M059J (cell line): ENCODE measurements at places on chromosomes 1 and 21.
A peak's percentile ranks its signal among the peaks of the same experiment; 100 is the strongest.

DNA sequence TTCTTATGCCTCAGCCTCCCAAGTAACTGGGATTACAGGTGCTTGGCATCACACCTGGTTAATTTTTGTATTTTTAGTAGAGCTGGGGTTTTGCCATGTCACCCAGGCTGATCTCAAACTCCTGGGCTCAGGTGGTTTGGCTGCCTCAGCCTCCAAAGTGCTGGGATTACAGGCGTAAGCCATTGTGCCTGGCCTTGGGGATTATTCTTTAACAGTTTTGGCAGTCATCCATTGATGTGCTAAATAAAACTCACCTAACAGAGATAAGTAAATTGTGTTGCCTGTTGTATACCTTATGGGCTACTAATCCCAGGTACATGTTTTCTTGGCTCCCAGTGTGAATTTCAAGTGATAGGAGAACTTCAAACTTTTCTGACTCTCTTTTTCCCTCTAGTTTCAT lies 35.2 kb upstream of the PDE4B start:
- no peak for DNase-seq

DNA sequence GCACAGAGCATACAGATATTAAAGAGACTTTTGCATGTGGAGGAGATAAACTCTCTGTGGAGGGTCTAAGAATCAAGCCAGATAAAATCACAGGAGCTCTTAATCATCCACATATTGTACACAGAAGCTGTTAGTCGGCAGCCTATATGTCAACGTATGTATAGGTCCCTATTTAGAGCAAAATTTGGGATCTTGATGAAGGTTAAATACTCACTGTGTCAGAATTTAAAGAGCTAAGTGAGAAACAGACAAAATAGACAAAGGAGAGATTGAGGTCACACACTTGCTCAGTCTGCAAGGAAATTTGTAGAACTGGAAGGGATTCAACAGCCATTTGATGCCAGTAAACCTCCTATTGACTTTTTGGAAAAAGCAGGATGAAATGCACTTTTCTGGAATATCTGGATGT lies 4.1 kb upstream of the IRF2BP2 start:
- no peak for DNase-seq

DNA sequence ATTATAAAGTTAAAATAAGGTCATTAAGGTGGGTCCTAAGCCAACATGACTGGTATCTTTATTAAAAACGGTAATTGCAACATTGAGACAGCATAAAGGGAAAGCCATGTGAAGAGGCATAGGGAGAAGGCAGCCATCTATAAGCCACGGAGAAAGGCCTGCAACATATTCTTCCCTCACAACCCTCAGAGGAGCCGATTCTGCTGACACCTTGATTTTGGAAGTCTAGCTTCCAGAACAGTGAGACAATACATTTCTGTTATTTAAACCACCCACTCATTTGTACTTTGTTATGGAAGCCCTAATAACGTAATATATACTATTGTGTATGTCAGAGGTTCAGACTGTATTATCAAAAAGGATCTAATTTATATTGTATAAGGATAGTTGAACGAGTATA lies 190.8 kb downstream of the PDE4B start:
- DNase-seq = no peak

DNA sequence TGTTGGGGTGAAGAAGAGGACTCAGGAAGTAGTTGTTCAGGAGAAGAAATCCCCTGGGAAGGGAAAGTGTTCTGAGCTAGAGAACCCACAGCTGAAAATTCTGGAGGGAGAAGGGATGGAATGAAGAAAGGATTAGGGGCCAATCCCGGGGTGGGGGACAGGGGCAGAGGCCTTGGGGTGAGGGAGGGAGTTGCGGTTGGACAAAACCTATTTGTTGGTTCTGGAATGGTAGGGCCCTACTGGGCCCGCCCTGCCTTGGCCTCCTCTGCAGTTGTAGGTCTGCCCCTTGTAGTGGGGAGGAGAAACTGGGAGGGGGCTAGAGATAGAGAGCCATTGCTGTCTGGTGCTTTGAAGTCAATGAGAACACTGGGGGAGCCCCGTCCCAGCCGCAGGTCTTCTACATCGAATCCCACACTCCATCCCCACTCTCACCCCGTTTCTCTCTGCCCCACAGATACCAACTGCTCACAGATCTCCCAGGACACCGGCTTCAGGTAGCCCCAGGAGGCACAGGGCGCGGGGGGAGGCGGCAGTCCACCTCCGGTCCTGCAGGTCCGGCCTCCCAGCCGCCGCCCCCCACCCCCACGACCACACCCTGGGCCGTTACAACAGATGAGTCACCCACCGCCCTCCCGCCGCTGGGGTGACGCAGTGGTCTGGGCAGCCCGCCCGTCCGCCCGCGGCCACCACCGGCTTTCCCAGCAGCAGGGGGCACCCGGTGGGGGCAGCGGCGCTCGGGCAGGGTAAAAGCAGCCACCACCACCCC lies 1.1 kb downstream of the TAGLN2 start:
- peak; percentile 90 for DNase-seq
